ENCODE measurements at places on chromosomes 6 and 20.

DNA sequence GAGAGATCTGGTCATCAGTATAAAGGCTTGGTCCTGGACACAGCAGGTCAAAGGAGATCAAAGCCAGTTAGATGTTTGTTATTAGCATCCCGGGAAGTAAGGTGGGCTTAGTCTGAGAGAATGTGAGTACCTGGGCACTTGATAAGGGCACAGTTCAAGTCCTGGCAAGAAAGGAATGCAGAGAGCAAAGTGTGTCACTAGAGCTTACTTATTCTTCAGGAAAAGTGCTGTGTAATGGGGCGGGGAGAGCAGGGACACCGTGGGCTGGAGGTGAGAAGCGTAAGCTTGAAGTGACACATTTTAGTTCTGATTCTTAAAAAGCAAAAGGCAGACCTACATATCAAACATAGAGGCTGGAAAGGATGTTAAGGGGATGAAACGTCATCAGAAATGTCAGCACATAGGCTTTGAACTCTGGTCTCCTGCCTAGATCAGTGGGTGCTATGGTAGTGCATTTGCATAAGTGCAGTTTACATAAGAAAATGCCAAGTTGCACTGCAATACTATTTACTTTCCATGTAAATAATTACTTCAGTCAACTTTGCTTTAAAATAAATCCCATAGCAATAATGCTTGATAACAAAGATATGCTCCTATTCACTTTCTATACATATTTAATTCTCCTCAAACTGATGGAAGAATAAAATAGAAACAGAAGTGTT, 2.6 kb downstream of the SAMD5 start:
- DNase-seq = no peak

DNA sequence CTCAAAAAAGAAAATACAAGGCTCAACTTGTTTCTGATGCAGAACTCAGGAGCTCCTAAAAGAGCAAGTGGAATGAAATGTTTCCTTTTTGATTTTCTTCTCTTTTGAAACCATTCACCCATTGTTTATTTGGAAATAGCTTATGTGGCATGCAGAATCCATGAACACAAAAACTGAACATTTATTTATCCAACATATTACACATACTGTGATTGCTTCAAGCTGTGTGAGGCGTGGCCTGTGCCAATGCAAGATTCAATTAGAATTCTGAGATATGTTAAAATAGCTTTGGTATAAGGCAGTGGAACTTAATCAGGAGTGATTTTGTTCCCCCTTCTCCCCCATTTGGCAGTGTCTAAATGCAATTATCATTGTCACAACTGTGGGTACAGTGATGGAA, 45.9 kb upstream of the CARMIL1 start:
- no peak for DNase-seq

- DNase-seq = no peak
Measured at GRCh38 chr20:5936238-5936637, 14.1 kb downstream of the TRMT6 start.

DNA sequence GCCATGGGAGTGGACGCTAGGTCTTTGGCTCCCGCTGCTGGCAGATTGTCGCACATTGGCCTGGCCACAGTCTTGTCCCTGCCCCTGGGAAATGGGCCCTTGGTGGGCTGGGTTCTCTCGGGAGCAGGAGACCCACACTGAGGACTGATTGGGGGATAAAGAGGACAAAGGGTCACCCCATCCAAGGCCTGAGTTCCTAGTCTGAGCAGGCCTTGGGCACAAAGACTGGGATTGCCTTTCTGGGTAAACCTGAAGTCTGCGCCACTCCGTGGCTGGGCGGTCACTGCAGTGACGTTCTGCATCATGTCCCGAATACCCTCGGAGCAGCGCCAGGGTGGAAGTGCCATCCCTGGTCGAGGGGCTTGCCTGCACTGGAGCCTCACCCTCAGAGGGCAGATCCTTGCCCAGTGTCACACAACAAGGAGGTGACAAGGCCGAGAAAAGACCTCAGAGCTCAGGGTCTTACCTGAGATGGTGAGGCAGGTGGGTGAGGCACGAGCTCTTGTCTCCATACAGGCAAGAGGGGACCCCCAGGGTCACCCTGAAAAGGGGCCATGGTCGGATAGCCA, 36.1 kb upstream of the ZBP1 start:
- DNase-seq = no peak

- DNase-seq = no peak
Measured at GRCh38 chr6:79441192-79441591, 96.0 kb downstream of the LCA5 start.

DNA sequence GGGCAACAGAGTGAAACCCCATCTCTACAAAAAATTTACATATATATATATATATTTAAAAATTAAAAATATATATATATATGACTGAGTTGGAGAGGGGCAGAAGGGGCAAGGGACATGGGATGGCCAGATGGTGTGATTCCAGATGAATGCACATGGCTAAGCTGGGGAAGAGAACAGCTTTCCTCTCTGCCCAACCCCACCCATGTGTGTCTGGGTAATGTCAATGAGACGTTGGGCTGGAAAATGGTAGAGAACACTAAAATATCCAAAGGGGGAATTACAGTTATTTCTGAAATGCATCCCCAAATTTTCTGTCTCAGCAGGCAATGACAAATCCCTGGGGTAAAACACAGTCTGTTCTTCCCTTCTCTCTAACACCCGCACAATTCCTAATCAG, 31.2 kb upstream of the CCND3 start:
- no peak for DNase-seq

DNA sequence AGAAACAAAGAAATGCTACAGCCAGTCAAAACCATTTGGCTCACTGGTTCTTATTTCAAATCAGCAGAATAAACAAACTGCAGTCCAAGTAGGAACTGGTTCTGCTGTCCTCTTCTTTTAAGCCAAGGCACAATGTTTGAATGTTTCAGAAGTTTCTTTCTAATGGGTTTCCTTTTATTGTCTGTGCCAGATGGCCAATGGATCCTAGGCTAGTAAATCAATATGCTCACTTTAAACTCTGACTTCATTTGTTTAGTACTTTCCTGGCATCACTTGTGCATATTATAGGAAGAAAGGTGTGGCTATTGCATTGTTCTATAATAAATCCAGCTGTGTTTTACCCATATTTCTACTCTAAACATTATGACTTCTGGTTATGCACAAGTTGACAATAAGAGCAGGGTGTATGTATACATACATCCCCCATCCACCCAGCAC, 99.7 kb upstream of the PLCB4 start:
- no peak for DNase-seq

- DNase-seq = no peak
Measured at GRCh38 chr20:33667245-33667675, 517 bp downstream of the ACTL10 start.

GRCh38 chr20:10478205-10478604, 43.1 kb downstream of the SLX4IP start:
- DNase-seq = no peak
